B cell (primary cell): ENCODE measurements at places on chromosomes 7 and 10. TPM values are rescaled to one million over a fixed set of nuclear protein-coding genes. Genes with fewer than 3 reads are reported as not detected.

IFIT1B gene
- total RNA-seq = not detected in 2 replicates

DNA sequence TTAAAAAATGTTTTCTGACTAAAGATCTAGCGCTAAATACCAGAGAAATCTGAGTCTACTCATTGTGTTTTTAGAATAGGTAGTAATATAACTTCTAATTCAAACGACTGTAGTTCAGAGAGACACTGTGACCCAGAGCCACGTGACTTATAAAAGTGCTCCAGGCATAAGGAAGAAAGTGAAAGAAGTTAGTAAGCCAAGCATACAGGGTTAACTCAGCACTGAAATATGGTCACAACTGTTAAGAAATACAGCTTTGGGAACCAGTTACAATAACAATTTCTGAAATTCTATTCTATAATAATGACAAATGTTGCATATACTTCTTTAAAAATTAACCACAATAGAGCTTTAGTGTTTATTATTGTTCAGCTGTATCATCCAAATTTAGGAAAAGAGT, 119.1 kb downstream of the TFEC start:
- DNase-seq = no peak

DNA sequence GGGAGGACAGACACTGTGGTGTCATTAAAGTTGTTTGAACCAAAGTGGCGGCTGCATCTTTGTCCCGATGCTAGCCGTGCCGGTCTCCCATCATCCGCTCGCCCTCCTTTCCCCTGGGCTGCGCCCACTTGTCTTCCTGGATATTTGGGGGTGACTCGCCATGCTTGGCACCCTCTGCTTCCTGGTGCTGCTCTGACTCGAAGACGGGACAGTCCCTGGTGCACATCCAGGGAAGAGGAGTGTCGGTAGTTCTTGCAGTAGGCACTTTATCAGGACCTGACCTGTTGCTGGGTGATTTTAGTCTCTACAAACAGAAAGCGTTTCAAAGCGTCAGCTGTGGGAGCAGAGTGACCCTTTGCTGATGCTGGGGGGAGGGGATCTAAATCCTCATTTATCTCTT, 68.3 kb upstream of the DNAJB6 start:
- no peak for DNase-seq

GRCh38 chr7:22670422-22670815, 56.6 kb upstream of the IL6 start:
- DNase-seq = no peak

DNA sequence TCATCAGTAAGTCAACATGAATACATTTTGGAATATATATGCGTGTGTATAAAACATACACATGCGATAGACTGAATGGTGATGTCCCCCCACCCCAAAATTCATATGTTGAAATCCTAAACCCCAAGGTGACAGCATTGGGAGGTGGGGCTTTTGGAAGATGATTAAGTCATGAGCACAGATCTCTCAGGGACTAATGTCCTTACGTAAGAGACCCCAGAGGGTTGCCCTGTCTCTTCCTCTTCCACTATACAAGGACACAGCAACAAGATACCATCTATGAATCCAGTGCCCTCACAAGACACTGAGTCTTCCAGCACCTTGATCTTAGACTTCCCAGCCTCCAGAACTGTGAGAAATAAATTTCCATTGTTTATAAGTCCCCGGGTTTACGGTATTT, 22.5 kb downstream of the DRGX start:
- no peak for DNase-seq

- no peak for DNase-seq
Observed at GRCh38 chr7:112995059-112995824, 91.4 kb downstream of the GPR85 start.

SORCS1 gene
- total RNA-seq = not detected in 2 replicates

ASB4 gene
- total RNA-seq = not detected in 2 replicates

DNA sequence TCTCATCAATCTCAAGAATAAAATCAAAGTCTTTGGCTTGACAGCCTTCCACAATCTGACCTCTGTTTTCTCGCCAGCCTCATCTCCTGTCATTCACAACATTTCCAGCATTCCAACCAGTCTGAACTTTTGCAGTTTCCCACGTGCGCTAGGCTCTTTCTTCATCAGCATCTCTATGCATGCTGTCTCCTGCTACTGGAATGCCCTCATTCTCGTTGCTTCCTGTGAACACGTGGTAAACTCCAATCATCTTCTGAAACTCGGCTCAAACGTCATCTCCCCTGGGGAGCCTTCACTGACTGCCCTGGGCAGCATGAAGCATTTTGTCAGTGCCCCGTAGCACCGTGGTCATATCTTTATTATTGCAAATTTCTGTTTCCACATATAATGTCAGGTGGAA, 12.2 kb upstream of the RSBN1L start:
- DNase-seq = no peak
